ENCODE measurements at places on chromosomes 11 and 22.

DNA sequence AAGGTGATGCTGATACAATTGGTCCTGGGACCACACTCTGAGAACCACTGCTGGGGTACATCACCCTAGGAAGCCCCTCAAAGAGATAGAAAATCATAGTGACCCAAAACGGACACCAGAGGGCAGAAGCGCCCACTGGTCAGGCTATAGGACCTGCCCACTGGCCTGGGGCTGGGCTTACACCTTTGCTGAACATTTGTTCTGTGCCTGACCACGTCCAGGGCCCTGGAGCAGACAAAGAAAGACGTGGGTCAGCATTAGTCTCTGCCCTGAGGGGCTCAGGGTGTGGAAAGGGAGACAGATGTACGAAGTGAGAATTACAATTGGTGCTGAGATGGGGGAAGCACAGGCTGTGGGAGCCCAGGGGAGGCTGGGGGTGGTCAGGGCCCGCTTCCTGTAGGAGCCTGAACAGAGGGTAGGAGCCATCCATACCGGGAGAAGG is 14.4 kb upstream of the SERPINH1 start:
- no peak for DNase-seq

DNA sequence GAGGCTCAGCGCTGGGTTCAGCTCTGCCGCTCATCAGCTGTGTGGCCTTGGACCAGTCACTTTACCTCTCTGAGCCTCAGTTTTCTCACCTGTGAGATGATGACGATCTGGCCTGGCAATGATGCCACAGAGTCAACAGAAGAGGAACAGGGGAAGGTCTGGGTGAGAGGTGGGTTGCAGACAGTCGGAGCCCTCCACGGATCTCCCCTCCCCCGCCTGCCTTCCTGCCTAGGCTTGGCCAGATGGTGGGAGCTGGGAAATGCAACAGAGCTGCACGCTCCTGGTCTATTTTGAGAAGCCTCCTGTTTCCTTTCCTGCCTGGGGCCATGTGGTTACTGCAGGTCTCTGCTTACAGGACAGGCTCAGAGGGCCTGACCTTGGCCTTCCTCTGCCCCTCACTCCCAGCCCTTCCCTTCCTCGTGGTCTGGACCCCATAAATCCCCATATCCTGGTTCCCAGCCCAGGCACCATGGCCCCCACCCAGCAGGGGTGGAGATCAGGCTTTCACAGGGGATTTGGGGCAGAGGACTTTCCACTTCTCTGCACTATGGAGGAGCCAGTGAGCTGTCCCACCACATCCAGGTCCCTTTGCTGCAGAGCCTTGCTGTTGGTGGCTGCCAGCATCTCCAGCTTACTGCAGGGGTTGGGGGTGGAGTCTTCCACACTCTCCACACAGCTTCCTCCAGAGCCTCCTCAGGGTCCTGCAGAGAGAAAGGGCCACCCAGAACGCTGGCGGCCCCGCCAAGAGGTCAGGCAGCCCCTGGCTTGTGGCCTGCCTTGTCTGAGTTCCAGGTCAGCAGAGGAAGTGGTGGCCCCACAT is 46.9 kb downstream of the C11orf96 start:
- DNase-seq: no peak

DNA sequence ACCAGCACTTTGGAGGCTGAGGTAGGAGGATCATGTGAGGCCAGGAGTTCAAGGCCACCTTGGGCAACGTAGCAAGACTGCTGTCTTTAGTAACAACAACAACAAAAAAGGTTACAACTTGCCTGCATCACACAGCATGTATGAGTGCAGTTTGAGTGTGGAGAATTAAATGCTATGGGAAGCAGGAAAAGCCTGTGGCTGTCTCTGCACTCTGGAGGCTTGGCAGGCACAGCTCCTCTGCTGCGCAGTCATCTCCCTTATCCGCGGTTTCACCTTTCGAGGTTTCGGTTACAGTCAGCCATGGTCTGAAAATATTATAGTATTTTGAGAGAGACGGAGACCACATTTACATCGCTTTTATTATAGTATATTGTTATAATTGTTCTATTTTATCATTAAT is 2.9 kb downstream of the MICAL2 start:
- DNase-seq: no peak

DNA sequence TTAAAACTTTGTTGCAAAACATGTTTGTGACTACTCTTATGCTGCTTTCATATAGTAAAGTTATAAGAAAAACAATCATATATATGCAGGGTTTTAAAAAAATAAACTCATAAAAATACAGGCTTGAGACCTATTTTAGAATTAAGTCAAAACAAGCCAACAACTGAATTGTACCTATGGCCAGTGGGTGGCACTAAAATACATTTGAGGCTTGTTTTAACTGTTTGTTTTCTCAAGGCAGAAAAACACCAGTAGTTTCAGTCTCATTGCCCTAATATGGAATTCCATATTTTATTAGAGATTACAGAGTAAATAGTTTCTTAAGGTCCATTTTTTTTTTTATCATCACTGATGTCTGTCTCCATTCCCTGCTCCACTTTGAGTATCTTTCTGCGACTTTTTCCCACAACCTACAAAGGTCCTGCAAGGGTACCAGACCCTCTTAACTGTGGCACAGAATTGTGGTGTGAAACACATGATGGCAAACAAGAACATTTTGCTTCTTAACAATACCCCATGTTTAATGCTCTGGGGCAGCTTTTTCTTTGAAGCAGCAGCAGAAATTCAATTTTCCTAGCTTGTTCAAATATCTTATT is 8.5 kb upstream of the CCDC89 start:
- no peak for DNase-seq

GRCh38 chr11:64712430-64713015 is 10.5 kb downstream of the NRXN2 start:
- no peak for DNase-seq

GRCh38 chr11:73866586-73866996 is 10.1 kb downstream of the COA4 start:
- DNase-seq: no peak

GRCh38 chr22:31639436-31640039 is 22.5 kb downstream of the PISD start:
- DNase-seq: no peak

- DNase-seq: peak; percentile 6
These were observed 104.8 kb downstream of the NECTIN1 start for GRCh38 chr11:119624102-119624615.

DNA sequence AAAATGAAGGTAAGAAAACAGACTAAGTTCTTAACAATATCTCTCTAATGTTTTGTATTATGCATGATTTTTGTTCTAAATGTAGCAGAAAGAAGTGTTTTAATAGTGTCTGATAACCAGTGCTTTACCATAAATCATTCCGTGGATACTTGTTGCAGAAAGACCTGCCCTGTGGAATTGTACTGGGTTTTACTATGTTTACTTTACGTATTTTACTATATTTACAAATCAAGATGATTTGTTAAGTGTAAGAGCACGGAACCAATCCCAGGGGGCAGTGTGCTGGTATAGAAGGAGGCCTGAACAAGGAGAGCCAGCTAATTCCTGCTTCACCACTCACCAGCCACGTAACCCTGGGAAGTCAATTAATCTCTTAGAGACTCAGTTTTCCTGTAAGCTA is 1.4 kb downstream of the HTR3B start:
- no peak for DNase-seq

- no peak for DNase-seq
These were observed 68.1 kb downstream of the CCDC81 start for GRCh38 chr11:86442827-86443226.

GRCh38 chr11:77152846-77153245 is 24.8 kb downstream of the MYO7A start:
- no peak for DNase-seq

DNA sequence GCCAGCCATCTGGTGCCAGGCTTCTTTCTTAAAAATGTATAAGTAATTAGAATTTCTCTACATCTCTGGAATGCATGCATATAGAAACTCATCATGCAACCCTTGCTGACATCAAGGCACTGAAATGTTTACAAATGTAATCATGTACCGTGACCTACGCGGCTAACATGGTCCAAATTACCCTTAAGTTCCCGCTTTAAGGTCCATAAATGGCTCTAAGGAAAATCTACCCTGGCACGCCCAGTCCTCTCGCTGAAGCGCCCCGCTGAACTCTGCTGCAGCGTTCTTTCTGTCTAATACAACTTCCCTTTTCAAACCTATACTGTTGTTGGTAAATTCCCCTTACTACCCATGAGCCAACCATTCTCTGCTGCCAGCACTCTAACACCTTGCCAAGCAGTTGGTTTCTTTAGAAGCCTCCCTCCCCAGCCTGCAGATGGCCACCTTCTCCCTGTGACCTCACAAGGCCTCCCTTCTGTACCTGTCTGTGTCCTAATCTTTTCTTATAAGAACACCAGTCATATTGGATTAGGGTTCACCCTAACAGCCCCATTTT is 13.5 kb upstream of the HMOX1 start:
- DNase-seq: no peak

DNA sequence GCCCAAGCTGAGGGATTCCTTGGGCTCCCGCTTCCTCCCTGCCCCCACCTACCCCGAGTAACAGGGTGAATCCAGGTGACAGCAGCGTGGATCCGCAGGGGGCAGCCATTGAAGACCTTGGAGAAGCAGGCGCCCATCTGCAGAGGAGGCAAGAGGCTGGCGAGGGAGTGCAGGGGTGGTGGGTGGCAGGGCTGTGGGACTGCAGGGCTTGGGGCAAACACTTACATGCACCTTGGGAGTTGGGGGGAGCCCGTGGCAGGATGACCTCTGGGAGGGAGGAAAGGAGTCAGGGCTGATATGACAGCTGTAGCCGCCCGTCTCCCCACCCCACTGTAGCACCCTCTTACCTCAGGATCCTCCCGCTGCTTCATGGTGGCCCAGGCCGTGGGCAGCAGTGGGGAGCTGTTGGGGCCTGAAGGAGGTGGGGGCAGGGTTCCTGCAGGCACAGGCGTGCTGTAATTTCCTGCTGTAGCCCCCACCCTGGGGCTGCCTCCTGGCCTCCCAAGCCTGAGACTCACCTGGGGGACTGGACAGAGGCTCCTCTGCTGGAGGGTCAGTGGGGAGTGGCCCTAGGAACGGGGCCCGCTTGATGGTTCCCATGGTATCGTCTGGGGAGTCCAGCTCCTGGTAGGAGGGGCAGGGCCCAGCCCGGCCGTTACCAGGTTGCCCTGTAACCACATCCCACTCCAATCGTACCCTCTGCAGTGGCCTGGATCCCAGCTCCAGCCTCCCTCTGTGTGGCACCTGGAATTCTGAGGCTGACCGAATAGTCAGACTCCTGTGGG is 6.1 kb downstream of the MAP4K2 start:
- DNase-seq: no peak

DNA sequence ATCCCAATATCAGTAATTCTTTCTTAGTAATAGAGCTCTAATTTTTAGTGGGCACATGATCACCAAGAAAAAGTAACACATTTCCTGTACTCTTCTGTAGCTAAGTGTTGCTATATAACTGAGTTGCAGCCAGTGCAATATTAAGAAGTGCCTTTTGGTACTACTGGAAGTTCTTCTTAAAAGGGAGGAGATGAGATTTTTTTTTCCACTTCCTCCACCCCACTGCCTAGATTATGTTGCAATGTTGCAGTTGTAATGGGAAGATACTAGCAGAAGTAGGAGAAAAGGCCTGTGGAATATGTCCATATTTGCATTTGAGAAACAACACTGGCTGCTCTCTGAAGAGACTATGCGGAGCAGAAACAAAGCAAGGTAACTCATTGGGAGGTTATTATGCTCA is 280.6 kb upstream of the ANO5 start:
- DNase-seq: no peak

DNA sequence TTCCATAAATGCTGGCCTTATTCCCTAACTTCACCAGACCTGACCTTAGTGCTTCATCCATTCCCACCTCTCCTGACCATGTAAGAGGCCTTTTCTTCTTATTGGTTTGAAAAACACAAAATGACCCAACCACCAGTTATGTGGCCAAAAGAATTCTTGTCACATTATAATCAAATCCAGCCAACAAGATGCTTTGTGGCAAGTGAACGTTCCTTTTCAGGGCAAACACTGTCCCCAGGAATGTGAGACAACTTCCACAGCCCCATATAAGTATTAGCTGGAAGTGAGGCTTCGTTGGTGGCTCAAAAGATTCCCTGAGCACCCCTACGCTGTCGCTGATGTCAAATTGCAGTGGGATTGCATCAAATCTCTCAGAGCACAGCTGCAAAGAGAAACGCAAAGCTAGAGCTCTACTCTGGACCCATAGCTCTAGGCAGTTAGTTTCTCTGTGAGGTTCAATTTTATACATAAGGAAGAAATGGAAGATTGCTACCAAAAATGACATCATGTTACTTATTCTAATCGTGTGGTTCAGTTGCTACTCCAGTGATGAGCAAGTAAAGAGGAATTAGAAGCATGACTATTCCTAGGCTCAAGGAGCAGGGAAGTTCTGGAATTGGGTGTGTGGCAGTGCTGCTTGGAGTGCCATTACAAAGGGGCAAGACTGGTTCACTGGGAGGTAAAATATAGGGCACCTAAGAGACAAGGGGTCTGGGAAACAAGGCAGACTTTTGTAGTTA is 26.1 kb downstream of the GLYATL1 start:
- no peak for DNase-seq

DNA sequence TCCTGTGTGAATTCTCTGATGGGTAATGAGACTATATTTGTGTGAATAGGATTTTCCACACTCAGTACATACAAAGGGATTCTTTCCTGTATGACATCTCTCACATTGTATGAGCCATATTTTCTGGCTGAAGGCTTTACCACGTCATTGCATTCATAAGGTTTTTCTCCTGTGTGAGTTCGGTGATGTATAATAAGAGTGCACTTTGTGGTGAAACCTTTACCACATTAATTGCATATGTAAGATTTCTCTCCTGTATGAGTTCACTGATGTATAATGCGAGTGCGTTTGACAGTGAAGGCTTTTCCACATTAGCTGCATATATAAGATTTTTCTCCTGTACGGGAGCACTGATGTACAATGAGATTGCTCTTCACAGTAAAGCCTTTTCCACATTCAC is 455.4 kb upstream of the CNTN5 start:
- DNase-seq: no peak

DNA sequence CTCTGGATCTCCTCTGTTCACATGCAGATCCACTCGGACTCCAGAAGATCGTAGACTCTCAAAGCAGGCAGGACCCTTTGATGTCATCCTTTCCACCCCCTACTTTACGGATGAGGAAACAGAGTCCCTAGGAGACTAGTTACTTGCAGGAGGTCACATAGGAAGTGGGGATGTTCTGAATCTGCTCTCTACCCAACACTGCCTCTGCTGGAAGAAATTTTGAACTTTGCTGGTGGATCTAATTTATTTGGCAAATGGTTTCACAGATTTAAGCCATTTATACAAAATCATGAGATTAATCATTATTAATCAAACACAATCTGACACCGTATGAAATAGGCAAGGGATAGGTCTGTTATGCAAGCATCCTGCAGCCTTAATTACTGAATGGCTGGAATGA is 55.0 kb upstream of the USP47 start:
- DNase-seq: no peak

DNA sequence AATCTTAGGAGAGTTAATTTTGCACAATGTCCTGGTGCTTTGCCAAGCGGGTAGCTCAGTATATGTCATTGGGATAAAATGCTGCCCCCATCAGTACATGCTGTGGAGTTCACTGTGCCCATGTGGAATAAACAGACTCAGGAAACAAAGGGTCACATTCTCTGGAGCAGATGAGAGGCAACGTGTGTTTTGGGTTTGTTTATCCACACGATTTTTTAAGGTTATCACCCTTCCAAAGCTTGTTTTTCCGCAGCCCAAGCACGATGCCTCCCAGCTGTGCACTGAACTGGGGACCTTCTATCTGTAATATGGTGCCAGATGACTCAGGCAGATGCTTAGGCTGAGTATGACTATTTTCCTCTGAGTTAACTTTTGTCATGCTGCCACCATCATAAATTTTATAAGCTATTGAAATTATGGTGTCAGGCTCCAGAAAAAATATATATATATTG is 6.5 kb downstream of the OR4D6 start:
- no peak for DNase-seq
